ENCODE measurements at places on chromosomes 16 and 17.

GRCh38 chr17:71757156-71757555, 363.7 kb upstream of the SOX9 start:
- no peak for DNase-seq

DNA sequence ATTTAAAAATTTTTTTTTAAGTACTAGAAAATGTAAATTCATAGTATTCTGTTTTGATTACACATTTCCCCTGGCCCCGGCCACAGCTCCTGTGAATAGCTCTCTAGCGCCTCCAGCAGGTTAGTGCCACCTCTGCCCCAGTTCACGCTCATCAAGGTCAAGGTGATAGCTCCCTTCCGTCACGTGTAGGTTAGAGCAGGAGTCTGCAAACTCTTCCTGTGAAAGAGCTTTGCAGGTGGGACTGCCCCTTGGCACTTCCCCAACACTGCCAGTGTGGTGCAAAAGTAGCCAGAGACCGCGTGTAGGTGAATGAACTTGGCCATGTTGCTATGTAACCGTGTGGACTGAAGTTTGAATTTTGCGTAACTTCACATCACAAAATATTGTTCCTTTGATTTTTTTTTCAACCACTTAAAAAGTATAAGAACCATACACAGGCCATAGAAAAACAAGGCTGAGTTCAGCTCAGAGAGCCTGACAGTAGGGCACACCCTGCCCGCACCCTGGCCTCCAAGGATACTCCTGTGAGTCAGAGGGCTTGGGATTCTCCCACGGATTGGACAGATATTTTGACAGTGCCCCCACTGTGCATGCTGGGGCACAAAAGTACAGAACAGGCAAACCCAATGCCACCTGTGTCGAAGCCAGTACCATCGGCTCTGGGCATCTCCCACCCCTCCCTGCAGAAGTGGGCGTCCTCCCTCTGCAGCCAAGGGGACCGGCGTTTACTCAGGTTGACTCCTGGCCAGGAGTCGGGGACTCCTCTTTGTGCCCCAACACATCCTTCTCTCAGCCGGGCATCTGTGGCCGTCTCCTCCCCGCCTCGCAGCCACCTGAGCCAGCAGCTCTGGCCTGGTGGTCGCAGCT, 92.0 kb upstream of the CHMP6 start:
- peak; percentile 85 for DNase-seq

GRCh38 chr16:67441907-67442306, 11.0 kb downstream of the HSD11B2 start:
- DNase-seq = no peak

DNA sequence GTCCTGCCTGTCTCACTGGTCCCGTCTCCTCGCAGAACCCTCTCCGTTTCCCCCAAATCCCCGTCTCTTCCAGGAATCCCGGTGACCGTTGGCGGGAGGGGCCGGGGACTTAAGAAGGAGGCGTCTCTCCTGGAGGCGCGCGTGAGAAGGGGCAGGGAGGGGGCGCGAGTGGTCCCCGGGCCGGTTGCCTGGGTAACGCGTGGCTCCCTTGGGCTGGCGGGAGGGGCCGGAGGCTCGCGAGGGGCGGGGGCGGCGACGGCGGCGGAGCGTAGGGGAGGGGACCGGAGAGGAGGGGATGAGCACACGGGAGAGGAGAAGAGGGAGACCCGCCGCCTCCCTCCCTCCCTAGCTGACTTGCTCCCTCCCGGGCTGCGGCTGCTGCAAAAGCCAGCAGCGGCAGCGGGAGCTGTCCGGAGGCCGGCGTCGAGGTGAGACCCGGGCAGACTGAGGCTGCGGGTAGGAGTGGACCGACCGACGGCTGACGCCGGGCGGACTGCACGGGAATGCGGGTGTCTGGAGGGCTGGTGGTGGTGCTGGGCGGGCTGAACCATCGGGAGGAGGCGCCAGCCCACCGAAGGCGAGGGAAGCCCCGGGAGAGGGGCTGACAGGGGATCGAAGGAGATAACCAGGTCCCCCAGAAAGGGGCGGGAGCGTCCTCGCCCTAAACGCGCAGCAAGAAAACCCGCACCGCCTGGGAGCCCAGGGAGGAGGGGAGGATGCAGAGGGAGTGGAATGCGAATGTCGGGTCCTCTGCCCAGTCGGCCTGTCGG, at the start of gene PRRT2:
TSS of gene PRRT2 (plus strand) at position 298 of the 770 bp plus-strand sequence. CDS start 862 bp downstream, outside the sequence.
- DNase-seq = no peak

DNA sequence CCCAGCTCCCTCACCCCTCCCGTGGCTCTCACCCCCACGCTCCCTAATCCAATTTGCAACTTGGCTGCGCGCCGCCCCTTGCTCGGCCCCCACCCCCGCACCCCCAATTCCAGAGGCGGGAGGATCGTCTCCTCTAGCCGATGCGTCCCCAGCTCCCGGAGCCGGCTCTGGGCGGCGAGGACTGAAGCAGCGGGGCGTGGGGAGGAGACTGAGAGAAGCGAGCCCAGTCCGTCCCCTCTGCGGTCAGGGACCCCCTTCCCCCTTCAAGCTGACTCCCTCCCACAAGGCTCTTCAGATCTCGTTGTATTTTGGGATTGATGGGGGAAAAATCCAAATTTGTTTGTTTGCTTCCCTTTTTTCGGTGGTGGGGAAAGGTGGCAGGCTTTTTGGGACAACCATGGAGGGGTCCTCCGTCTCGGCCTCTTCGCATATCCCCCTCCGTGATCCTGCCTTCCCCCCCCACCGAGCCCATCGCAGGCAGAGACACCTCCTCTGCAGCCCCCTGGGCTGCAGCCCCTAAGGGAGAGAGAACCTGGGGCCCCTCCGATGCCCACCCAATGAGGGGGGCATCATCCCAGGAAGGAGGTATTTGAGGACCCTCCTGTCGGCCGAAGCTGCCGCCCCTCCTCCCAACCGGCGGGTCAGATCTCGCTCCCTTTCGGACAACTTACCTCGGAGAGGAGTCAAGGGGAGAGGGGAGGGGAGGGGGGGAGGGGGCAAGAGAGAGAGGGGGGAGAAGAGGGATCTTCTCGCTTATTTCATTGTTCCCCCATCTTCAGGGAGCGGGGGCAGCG, 466 bp downstream of the NEUROD2 start:
- DNase-seq = no peak

DNA sequence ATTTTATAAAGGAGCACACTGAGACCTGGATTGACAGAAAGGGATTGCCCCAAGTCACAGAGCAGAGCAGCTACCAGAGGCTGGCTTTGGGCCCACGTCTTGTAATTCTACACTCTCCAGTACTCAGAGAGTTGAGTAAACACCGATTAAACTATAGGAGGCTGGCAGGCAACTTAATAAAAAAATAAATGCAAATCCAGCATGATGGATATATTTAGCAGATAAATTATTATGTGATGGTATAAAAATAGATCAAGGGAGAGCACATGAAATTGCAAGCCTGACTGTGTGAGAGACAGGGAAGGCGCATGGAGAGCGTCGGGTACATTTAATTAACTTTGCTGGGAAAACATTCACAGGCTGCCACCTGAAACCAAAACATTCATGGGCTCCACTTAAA, 87.7 kb upstream of the CCL2 start:
- no peak for DNase-seq
